DMS79 (cell line): ENCODE measurements at places on chromosomes 5 and 9.

- DNase-seq: no peak
These were observed 29.9 kb upstream of the TCF7 start for GRCh38 chr5:134084570-134084969.

- no peak for DNase-seq
These were observed 6.3 kb upstream of the EQTN start for GRCh38 chr9:27303219-27303618.

- DNase-seq: no peak
These were observed 20.8 kb upstream of the ZNF354A start for GRCh38 chr5:178751286-178751685.

DNA sequence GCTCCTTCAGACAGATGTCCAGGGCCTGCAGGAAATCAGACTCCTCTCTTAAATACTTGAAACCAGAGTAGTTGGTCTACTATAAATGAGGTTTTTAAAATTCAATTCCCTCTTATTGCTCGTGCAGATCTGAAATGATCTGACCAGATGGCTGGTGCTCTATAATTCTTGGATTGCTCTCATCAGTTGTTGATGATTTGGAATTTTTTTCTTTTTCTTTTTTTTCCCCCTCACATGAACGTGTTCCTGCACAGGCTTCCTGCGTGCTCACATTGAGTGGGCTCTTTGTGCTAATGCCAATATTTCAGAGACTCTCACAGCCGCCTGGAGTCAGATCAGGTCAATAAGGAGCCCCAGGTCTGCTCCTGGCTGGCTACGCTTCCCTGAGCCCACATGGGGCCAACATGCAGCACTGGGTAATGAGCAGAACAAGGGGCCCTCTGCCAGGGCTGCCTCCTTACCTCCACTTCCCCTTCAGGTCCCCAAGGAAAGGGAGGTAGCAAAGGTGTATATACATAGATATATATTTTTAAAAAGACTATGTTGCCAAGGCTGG is 82.0 kb downstream of the SIL1 start:
- DNase-seq: peak; percentile 63

GRCh38 chr5:127595484-127596368 is 53.2 kb upstream of the CTXN3 start:
- DNase-seq: no peak

- no peak for DNase-seq
These were observed 12.5 kb downstream of the WDR70 start for GRCh38 chr5:37391591-37391990.
